ENCODE measurements at places on chromosomes 5 and 9. TPM values are rescaled to one million over a fixed set of nuclear protein-coding genes. Genes with fewer than 3 reads are reported as not detected.

IL9 gene
- not detected for total RNA-seq

SLC28A3 gene
- total RNA-seq: 25.6 TPM

INSL4 gene
- total RNA-seq: not detected

FRRS1L gene
- 0.24 TPM for total RNA-seq

MCC gene
- 32.8 TPM for total RNA-seq

DPP7 gene
- 131 TPM for total RNA-seq

SLC6A3 gene
- 0.50 TPM for total RNA-seq

SLC27A6 gene
- total RNA-seq: not detected

MEIKIN gene
- total RNA-seq: 0.60 TPM

CLIC3 gene
- total RNA-seq: 6.4 TPM

PCDHB5 gene
- 1.9 TPM for total RNA-seq

DOK3 gene
- total RNA-seq: 17.4 TPM

BARX1 gene
- 20.2 TPM for total RNA-seq

SPINK7 gene
- not detected for total RNA-seq

CARTPT gene
- not detected for total RNA-seq

LCN1 gene
- total RNA-seq: not detected

MUSK gene
- 0.31 TPM for total RNA-seq

CEP78 gene
- 6.2 TPM for total RNA-seq

GLT6D1 gene
- not detected for total RNA-seq

ORM2 gene
- not detected for total RNA-seq

RNF208 gene
- total RNA-seq: 0.65 TPM

TMEM252 gene
- total RNA-seq: not detected

- no peak for DNase-seq
These were observed 30.0 kb downstream of the ZCCHC7 start for GRCh38 chr9:37150415-37150814.

- DNase-seq: no peak
These were observed 271.6 kb downstream of the SYK start for GRCh38 chr9:91073049-91073810.

GRCh38 chr5:6212244-6212643 lies 166.1 kb downstream of the MED10 start:
- DNase-seq: no peak

GRCh38 chr9:14932641-14933040 lies 22.4 kb upstream of the FREM1 start:
- DNase-seq: no peak

DNA sequence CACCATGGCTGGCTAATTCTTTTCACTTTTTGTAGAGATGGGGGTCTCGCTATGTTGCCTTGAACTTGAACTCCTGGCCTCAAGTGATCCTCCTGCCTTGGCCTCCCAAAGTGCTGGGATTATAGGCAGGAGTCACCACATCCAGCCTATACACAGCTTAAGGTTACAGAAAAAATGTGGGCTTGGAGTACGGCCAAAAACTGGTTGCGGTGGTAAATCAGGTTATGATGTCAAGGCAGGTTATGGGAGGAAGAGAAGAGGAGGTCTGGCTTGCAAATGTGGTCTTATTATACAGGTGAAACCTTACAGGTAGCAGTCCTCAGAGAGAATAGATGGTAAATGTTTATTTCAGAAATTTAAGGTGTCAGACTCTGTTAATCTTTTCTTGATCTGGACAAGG lies 30.7 kb upstream of the SYK start:
- DNase-seq: no peak

DNA sequence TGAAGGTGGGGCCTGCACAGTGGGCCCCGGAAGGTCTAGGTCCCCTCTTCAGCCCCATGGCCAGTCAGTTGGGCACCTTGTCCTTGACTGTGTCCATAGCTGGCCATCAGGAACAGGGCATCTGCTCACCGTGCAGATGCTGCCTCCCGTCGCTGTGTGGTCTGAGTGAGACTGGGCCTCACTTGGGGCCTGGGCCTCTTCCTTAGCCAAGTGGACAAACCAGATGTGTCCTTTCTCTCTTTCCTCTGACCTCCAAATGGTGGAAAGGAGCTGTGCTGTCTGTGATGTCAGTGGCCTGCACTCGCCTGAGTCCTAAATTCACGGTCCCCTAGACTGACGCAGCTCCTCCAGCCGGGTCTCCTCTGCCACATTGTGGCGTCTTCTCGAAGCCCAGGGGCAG lies 114.5 kb downstream of the COL5A1 start:
- no peak for DNase-seq

GRCh38 chr5:140542972-140543371 lies 4.5 kb upstream of the EIF4EBP3 start:
- no peak for DNase-seq

- no peak for DNase-seq
These were observed 2.5 kb downstream of the TLX3 start for GRCh38 chr5:171311322-171312077.

DNA sequence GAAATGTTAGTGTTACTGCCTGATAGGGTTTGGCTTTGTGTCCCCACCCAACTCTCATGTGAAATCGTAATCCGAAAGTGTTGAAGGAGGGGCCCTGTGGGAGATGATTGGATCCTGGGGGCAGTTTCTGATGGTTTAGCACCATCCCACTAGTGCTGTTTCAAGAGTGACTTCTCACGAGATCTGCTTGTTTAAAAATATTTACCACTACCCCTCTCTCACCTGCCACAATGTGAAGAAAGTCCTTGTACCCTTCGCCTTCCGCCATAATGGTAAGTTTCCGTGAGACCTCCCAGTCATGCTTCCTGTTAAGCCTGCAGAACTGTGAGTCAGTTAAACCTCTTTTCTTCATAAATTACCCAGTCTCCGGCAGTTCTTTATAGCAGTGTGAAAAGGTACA lies 2.6 kb upstream of the RFX3 start:
- DNase-seq: no peak

DNA sequence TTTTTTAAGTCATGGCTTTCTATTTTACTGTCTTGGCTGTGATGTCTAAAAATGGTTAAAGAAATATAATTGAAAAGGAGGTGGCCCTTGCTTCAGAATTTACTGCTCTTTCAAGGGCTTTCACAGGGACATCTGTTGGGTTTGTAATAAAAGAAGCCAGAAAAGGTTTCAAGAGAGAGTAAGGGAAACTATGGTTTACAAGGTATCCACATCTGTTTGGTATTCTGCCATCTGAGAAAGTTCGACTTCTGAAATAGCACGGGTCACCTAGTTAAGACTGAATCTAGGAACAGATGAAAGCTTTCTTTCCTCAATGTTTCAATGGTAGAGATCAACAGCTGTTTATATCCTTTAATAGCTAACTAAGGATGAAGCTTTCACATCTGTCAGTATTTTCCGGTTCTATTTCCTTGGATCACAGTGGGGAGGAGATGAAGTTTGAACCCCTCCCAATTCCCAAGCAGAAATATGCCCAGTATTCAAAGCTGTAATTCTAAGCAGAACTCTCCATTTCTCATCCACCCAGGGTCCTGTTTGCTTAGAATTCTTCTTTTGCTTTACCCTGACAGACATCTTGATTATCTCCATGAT lies 72.8 kb upstream of the IFNK start:
- no peak for DNase-seq

GRCh38 chr5:74424162-74424868 lies 216.2 kb downstream of the ENC1 start:
- no peak for DNase-seq

GRCh38 chr5:178542455-178542854 lies 47.7 kb downstream of the COL23A1 start:
- DNase-seq: no peak

- no peak for DNase-seq
These were observed 53.9 kb downstream of the SNX18 start for GRCh38 chr5:54571462-54571861.

DNA sequence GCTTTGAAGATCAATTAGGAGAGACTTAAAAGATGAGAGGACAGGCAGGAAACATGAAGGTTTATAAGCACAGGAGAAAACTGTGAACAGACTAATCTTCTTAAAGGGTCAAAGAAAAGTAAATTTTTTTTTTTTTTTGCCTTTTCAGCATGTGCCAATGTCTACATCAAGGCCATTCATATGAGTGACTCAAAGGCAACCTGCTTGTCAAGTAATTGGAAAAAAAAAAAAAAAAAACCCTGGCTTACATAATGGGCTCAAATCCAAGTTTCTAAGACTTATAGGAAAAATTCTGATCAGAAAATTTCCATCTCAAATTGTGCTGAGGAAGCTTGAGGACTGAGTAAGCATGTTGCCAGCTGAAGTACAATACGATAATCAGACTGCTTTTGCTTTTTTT lies 15.9 kb downstream of the PPP2R2B start:
- no peak for DNase-seq

DNA sequence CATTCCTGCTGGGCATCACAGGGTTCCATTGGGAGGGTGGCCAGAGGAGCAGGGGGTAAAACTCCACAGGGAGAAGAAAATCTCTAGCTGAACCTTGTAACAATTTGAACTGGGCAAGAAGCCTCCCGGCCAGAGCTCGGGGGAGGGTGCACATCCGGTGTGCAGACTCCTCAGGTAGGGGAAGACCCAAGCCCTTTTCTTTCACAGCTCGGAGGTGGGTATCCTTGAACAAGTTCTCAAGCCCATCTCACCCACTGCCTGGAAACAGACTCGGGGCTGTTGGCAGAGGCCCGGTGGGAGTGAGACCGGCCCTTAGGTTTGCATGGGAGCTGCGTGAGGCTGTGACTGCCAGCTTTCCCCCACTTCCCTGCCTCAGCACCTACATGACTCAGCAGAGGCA lies 111.5 kb upstream of the IL7R start:
- DNase-seq: no peak

DNA sequence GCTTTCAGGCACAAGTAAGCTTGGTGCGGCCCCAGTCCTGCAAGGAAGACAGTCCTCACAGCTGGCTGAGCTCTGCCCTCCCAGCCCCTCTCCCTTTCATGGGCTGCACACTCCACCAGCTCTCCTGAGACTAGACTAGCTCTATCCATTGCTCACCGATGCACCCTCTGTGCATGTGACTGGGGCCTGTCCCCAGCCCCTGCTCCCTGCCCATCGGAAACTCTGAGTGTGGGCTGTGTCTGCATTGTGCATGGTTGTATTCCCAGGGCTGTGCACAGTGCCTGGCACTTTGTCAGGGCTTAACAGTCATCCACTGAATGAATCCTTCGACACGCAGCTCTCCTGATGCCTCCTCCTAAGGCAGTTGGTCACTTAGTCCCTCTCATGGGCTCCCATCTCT lies 92.2 kb downstream of the PPARGC1B start:
- no peak for DNase-seq

DNA sequence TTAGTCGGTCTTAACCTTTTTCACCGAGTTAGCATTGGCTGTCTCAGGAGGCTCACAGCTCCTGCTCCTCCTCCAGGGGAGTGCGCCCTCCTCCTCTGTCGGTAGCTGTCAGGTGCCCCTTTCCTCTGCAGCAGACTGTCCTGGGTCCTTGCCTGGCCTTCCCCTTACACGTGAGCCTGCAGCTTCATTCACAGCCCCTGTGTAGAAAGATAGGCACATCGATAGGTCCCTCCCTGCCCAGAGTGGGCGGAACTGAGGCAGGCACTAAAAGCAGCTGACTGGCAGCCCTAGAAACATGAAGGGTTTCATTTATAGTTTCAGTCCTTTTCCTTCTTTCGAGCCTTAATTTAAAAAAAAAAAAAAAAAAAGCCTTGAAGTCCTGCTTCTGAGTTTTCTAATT lies 17.2 kb downstream of the TENT4A start:
- no peak for DNase-seq

DNA sequence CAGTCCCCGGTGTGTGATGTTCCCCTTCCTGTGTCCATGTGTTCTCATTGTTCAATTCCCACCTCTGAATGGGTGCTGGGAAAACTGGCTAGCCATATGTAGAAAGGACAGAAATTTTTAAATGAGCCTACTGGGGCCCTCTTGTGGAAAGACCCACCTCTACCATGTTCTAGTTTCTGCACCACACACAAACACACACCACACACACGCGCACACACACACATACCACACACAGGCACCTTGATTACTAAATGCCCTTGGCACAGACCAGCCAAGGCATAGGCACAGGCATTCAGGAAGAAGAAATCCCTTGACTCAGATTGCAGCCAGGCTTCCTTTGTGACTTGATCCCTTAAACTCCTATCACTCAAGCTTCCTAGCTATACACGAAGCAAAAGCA lies 60.5 kb downstream of the SIL1 start:
- no peak for DNase-seq

- DNase-seq: no peak
These were observed 207.3 kb downstream of the ARHGAP26 start for GRCh38 chr5:142977363-142978051.

DNA sequence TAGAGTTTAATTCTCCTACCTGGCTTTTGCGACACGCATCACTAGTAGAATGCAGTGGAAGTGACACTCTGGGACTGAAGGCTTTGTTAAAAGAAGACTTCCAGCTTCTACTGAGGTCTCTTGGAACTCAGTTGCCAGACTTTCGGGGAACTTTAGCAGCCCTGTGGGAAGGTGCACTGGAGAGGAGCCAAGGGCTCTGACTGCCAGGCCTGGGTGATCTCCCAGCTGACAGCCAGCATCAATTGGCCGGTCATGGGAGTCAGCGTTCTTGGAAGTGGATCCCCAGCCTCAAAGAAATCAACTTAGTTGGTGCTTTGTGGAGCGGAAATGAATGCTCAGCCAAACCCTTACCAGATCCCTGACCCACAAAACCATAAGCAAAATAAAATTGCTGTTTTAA lies 87.1 kb downstream of the OSTF1 start:
- no peak for DNase-seq

GRCh38 chr5:42495914-42496313 lies 72.7 kb downstream of the GHR start:
- DNase-seq: no peak

- peak; percentile 48 for DNase-seq
These were observed 43.1 kb downstream of the BOD1 start for GRCh38 chr5:173573126-173573960.

DNA sequence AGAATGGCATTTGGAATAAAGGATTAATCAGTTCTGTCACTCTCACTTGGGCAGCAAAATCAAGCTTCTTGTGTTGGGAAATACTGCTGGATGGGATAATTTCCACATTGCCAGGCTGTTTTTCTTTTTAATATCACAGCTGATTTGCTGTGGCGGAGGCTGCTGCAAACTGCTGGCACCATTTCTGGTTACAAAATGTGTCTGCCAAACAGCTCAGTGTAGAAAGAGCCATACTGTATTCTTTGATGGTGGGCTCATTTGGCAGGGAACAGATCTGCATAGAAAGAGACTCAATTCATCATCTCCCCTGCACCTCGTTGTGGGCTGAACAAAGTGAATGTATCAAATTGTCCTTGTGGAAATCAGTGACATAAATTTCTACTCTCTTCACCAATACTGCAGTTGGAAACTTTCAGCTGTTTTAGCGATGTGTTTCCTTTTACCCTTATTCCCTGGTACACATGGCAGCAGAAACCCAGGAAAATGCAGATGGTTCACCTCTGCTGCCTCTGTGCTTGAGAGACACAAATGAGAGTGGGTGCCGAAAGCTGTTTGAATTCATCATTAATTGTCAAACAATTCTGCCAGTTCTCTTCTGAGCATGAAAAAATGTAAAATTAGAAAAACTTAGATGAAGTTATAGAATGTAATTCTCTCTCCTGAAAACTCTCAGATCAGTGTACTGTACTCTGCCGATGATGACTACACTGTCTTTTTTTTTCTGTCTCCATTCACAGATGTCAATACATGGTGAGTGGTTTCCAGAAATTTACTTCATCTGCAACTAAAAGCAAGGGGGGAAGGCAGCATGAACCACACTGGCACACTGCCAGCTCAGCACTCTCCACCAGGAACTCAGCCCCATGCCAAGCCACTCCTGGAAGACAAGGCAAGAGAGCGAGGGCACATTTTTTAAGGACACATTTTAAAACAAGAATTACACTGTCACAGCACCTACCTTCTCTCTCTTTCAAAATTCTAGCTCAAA lies 75.0 kb downstream of the HMHB1 start:
- peak; percentile 23 for DNase-seq

- no peak for DNase-seq
These were observed 51.8 kb downstream of the BASP1 start for GRCh38 chr5:17269201-17269600.

Measured in omental fat pad (tissue), 4 donors.